HFFc6 (cell line): ENCODE measurements at places on chromosomes 16 and 17. TPM values are rescaled to one million over a fixed set of nuclear protein-coding genes. Genes with fewer than 3 reads are reported as not detected.

- no peak for DNase-seq
These were observed 44.0 kb downstream of the ST3GAL2 start for GRCh38 chr16:70394853-70395252.

C1QTNF8 gene
- total RNA-seq = not detected in 3 replicates

TBC1D3C gene
- total RNA-seq = 0.71 and 1.2 TPM in 2 replicates

GRCh38 chr16:47323241-47323640 is 137.6 kb downstream of the ITFG1 start:
- DNase-seq = no peak

- no peak for DNase-seq
These were observed 8.2 kb downstream of the UBE2O start for GRCh38 chr17:76444518-76445311.

DNA sequence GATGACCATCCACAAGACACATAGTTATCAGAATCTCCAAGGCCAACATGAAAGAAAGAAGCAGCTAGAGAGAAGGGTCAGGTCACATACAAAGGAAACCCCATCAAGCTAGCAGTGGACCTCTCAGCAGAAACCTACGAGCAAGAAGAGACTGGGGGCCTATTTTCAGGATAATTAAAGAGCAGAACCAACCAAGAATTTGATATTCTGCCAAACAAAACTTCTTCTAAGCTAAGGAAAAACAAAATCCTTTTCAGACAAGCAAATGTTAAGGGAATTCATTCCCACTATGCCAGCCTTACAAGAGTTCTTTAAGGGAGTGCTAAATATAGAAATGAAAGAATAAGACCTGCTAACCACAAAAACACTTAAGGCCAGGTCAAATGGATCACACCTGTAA is 47.8 kb downstream of the ITFG1 start:
- DNase-seq = no peak

ARL5C gene
- not detected in 3 replicates for total RNA-seq

OTOP3 gene
- total RNA-seq = not detected in 3 replicates

- DNase-seq = no peak
These were observed 89.8 kb upstream of the GNAO1 start for GRCh38 chr16:56101480-56101879.

DNA sequence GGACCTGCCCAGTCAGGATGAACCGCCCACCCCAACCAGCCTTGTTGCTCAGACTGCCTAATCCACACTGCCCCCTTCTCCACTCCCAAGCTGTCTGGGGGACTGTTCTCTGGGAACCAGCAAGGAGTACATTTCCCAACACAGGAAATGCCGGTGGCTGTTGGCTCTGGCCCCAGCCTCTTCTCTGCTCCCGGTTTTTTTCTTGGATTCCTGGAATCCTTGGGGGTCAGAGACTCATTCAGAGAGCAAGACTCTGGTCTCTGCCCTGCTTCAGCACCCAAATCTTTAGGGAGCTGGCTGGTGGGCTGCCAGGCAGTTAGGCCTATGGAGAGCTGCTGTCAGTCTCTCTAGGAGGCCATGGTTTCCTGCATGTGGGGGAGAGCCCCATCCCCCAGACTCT is 10.8 kb upstream of the MTMR4 start:
- peak; percentile 69 for DNase-seq

DNA sequence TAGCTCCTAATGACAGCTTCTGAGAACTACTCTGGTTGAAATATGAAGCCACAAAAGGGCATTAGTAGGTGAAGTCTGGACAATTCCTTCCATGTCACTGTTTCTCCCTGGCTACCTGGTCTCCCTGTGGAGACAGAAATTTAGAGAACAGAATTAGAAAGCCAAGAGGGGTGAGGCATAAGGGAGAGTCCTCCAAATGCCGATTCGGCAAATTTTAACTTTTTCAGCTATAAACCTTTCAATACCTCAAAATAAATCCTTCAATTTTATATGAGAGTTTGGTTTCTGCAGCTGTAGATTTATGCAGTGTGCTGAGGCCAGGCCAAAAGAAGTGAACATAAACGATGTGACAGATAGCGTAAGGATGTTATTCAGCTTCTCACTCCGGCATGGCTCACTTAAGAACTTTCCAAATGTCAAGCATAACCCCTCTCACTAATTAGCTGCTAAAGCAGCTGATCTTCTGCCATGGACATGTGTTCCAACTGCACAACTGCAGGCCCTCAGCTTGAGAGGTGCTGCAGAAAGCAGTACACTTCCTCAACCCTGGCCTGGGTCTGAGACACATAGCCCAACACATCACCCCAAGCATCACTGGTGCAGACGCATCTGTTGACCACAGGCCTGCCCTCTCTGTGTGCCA is 247.9 kb upstream of the SOX9 start:
- no peak for DNase-seq

PLEKHG4 gene
- 8.9 and 14.1 TPM in 2 replicates for total RNA-seq

DNA sequence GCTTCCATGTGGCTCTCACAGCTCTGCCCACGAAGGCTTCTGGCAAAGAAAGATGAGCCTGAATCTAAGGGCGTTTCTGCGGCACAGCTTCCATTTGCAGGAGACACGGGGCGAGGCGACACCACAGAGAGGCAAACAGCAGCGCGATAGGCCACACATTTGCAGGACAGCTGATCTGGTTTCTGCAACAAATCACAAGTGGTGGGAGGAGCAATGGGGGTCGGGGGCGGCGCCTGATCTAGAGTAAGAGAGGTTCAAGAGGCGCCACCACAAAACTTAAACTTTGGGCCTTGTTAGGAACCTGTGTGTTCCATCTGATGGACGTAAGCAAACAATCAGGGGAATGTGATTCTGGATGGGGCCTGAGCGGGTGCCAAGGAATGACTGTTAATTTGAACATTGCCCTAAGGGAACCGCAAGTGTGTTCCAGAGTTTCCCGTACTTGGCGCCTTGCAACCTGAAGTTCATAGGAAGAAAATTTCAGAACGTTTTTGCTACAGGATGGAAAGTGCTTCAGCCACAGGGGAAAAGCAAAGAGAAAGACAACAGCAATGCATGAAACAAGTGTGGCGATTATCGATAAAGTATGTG is 18.9 kb upstream of the ENPP7 start:
- no peak for DNase-seq

ELAC2 gene
- total RNA-seq = 50.6 to 58.9 TPM (median 57.6 TPM) in 3 replicates

- peak; percentile 59 for DNase-seq
These were observed at the start of gene TGFB1I1 for GRCh38 chr16:31471875-31472708. TGFB1I1 (plus strand) TSS chr16:31472152; CDS start chr16:31472189, 37 bp downstream.
